AG08396 (cell line): ENCODE measurements at places on chromosomes 11 and 22.
A peak's percentile ranks its signal among the peaks of the same experiment; 100 is the strongest.

DNA sequence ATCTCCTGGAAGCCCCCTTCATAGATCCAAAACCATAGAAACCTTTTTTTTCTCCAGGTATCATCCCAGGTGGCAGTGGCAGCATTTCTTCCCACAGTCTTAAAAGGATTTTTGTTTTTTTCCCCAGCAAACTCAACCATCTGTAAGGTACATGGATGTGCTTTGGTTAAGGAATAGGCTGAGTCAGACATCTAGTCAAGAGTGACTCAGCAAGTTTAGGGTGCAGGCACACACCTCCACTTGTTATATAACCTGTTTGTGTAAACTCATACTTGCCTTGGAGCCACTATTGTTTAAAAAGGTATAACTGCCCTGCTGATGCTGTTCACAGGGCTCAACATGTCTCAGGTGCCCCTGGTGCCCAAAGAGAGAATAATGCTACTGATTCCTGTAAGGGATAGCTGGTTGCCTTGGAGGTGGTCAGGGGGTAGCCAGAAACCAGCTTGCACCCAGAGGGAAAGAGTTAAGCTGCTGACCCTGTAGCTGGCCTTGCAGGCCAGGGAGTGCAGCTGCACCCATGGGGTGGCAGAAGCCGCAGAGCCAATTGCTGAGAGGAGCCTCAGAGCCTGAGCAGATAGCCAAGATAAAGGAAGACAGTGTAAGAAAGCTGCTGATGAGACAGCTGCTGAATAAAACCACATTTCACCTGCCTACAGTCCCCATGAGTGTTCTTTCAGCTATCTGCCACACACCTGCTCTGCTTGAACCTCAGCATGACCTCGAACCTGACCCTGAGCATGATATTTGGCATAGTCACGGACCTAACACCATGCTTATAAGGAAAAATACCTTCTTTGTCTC is 1726.1 kb upstream of the RAG2 start:
- DNase-seq, result no peak

GRCh38 chr11:12110714-12111548 is 541 bp downstream of the MICAL2 start:
- DNase-seq, result no peak

DNA sequence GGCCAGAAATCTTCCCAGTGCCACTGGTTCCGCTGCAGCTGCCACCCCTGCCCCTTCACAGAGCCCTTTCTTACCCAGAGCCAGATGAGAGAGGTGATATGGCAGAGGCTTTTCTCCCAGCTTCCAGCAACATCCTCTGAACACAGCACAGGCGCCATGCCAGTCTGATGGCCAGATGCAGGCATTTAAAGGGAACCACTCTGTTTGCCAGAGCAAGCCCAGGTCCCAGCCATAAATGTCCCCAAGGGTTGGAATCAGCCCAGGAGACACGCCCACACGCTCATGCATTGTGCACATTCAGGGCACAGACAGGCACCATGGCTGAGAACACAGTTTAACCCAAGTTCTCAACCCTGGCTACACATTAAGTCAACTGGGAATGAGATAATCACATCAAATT is 114.3 kb upstream of the CSNK2A3 start:
- no peak for DNase-seq

GRCh38 chr11:67600324-67601029 is 6.3 kb upstream of the NDUFV1 start:
- DNase-seq, result no peak

GRCh38 chr11:17019232-17019631 is 5.0 kb upstream of the PLEKHA7 start:
- DNase-seq, result no peak

GRCh38 chr11:76443268-76443980 is 1.4 kb upstream of the EMSY start:
- no peak for DNase-seq

GRCh38 chr11:1358286-1358685 is 31.4 kb upstream of the BRSK2 start:
- peak; percentile 70 for DNase-seq

- peak; percentile 85 for DNase-seq
Observed at GRCh38 chr11:61602775-61603569, 22.1 kb upstream of the SYT7 start.

DNA sequence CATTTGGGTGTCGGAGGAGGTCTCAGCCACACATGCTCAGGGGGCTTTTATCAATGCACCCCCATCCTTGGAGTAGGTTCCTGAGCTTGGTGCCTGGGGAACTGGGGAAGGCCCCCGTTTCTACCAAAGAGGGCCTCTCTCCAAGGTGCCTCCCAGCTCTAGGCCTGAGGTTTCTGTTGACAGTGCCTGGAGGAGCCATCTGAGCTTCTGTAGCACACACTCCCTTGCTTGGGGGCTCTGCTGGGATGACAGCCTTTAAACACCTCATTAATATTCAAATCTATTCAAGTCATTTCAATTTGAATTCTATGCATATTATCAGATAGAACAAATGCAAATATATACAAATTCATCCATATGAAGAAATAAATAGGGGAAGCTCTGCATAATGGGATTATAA is 18.9 kb downstream of the KIRREL3 start:
- no peak for DNase-seq

DNA sequence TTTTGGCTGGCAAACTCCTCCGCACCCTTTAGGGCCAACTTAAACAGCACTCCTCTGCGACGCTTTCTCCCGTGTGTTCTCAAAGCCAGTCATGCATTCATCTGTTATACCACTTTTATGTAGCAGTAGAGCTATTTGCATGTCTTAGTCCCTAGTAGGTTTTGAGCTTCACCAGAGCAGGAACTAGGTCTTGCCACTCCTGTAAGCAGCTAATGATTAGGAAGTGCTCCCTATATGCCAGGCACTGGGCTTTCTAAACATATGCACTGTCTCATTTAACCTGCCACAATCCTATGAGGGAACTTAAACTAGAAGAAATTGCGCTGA is 180.8 kb downstream of the DBX1 start:
- no peak for DNase-seq

DNA sequence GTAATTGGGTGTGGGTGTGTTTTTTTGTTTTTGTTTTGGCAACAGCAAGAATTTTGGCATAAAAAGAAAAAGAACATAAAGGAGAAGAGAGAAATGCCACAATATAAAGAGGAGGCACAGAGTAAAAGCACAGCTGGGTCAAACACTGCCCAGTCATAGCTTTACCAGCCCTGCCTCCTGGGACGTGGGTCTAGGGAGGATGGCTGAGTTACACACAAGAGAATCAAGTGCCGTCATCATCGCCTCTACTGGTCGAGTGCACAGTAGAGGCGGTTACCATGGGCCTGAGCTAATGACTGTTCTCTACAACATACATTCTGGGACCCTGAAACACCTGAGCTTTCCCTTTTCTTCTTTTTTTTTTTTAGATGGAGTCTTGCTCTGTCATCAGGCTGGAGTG is 87.6 kb upstream of the BID start:
- no peak for DNase-seq

DNA sequence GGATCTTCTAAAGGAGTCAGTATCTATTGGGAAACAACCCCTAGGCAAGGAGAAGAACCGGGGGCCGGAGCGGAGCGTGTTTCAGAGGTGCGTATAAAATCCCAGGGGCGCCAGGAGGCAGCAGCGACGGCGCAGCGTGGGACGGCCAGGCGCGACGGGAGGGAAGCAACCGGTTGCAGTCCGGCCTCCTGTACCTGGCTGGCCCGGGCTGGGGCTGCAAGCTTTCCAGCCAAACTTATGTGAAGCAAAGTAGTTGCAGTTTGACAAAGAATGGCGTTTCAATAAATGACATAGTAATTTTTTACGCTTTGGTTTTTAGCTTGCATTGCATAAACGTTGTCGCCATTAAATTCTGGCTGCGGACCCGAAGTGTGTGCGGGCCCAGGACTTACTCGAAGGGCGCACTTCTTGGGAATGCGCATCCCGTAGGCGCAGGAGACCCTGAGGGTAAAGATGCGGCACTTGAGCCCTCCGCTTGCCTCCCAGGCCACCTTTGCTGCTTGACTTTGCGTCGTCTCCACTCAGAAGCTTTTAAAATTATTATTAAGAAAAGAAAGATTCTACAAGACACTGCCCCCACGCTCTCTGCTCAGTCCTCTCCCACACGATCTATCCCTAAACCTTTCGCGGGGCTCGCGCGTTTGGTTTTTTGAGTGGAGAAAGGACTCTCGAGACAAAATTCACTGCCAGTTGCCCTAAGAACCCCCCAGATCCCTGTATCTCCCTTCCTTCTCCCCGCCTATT is 1.6 kb upstream of the WT1 start:
- DNase-seq, result no peak

GRCh38 chr22:44365832-44366231 is 53.1 kb upstream of the SHISAL1 start:
- no peak for DNase-seq

DNA sequence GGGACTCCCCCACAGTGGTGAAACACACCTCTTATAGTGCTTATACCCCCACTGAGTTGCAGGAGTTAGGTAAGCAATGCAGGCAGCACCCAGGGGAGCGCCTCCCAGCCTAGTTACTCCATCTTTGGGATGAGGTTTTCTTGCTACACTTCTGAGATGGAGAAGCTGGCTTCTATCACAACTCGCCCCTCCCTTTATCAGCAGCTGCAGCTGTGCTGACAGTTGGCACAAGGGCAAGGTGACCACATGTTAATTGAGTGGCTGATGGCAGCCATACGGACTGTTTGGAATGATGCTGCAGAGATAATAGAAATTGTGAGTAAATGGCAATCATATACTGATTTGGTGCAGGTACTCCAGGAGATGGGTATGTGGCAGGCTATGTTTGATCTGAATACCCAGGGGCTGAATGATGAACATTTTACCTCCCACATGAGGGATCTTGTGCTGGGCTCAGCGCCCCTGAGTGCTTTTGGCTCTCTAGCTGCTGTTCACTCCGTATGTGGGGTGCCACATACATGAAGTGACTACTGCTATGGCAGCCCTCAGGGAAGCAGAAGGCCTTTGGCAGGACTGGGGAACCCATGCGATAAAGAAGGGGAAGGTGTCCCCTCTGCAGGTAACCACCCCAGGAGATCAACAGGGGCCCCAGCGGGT is 29.2 kb upstream of the KCNA4 start:
- no peak for DNase-seq

- no peak for DNase-seq
Observed at GRCh38 chr11:44488165-44488965, 77.1 kb upstream of the CD82 start.

- no peak for DNase-seq
Observed at GRCh38 chr11:69914286-69915150, 95.3 kb upstream of the FGF3 start.

GRCh38 chr11:66083767-66084166 is 13.7 kb downstream of the PACS1 start:
- no peak for DNase-seq

GRCh38 chr22:42881982-42882656 is 25.0 kb upstream of the ARFGAP3 start:
- no peak for DNase-seq

GRCh38 chr11:62142043-62142375 is 18.2 kb downstream of the INCENP start:
- no peak for DNase-seq

GRCh38 chr22:36052505-36052941 is 23.9 kb upstream of the RBFOX2 start:
- DNase-seq, result peak; percentile 59

DNA sequence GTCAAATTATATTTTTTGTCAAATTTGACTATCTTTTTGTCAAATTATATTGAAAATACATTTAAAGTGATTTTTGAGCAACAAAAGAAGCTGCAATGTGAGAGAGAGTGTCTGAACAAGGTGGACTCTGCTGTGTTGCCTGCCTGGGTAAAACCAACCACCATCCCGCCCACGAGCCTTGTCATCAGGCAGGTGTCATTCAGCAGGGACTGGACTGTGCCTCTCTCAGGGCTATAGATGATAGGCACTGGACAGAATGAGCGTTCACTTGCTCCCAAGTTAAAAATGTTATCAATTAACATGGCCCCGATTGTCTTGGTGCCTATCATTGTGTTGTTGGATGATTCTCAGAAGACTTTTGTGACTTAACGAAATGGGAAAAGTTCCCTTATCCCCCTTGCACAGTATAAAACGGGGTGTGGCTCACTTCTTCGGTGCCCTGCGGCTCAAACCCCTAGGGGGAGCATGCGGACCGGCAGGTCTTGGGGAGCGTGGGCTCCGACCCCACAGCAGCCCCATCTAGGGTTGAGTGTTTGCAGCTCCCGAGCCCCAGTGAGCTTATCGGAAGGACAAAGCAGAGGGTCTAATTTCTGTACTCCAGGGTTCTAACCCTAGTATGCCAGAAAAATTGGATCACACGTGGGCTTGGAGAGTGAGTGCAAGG is 1.7 kb downstream of the APOL5 start:
- no peak for DNase-seq

GRCh38 chr11:73145986-73146575 is 4.0 kb upstream of the FCHSD2 start:
- no peak for DNase-seq

GRCh38 chr22:46902436-46902835 is 140.0 kb downstream of the TBC1D22A start:
- DNase-seq, result no peak

GRCh38 chr11:870127-870413 is 27.4 kb downstream of the TSPAN4 start:
- no peak for DNase-seq

- no peak for DNase-seq
Observed at GRCh38 chr11:83031127-83031526, 40.6 kb downstream of the RAB30 start.

GRCh38 chr11:122215244-122215992 is 99.4 kb upstream of the BLID start:
- DNase-seq, result peak; percentile 85

DNA sequence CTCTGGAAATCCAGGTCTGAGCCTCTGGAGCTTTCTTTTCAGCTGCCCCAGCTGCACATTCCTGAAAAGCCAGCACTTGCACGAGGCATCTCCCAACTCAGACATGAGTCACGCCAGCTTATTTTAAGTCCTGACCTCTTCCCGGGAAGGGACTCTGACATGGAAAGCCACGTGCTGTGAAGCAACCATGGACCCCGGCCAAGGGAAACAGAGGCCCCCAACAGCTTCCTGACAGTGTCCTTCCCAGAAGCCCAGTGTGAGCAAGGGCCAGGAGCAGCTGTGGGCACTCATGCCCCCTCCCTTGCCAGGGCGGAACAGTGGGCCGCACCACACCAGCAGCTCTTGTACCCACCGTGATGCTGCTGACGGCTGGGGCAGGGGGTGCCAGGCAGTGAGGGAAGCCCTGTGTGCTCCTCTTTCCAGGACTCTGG is 118.8 kb upstream of the CADM1 start:
- peak; percentile 93 for DNase-seq

- DNase-seq, result no peak
Observed at GRCh38 chr11:111575740-111576139, 26.5 kb upstream of the SIK2 start.
